ENCODE measurements at places on chromosomes 11 and 22. TPM values are rescaled to one million over a fixed set of nuclear protein-coding genes. Genes with fewer than 3 reads are reported as not detected.

DNA sequence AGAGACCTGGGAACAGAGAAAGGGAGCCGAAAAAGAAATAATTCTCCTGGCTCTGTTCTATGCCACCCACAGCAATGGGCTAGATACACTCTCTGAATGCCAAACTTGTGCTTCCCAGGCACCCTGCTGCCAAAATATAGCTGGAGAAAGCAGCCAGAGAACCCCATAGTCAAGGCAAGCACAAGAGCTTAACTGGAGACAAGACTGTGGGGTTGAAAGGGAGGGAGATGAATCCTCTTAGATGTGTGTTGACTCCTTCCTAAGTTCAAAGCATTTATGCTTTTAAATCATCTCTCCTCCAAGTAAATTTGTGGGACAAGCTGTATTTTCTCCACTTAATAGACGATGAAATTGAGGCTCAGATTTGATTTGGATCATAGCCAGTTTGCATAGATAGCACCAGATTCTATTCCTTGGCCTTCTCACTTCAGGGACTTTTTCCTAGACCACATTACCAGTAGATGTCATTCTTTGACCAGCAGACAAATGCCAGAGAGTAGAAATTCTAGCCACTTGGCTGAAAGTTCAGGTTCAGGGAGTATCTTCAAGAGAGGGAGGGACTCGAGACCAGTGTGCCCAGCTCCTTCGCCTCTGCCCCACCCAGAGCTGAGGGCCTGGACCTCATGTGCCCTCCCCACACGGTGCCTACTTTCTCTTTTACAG, 16.5 kb upstream of the ETS1 start:
- DNase-seq = peak; percentile 39

C1QTNF6 gene
- 5.9 TPM for total RNA-seq

GRCh38 chr22:30265823-30266444, 717 bp downstream of the OSM start:
- no peak for DNase-seq

CD3E gene
- total RNA-seq = not detected

DNA sequence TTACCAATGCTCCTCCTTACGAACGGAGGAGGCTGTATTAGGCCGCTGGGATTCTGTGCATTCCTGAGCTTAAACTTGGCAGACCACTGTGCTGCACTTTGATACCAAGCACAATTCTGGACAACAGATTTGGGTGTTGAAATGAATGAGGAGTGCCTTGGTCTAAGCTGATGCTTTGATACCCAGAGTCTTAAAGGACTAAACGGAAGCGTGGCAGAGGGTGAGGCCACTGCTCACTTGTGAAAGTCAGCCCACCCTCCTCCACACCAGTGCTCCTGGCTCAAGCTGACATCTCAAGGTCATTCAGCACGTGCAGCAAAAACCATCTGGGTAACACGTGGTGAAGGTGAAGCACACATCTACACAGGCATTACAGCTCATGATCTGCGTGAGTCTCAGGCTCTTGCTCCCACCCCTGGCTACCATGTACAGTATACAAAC, 85.9 kb downstream of the MICAL3 start:
- no peak for DNase-seq

APOL1 gene
- 1.5 TPM for total RNA-seq

- no peak for DNase-seq
Measured at GRCh38 chr11:15349413-15349812, 234.7 kb downstream of the INSC start.

Measured in SK-MEL-5 (cell line).